ENCODE measurements at places on chromosomes 16 and 17.

- DNase-seq: no peak
These were observed 156.8 kb downstream of the XYLT1 start for GRCh38 chr16:17313793-17314547.

GRCh38 chr17:48006936-48007709 is 30.5 kb downstream of the COPZ2 start:
- no peak for DNase-seq

DNA sequence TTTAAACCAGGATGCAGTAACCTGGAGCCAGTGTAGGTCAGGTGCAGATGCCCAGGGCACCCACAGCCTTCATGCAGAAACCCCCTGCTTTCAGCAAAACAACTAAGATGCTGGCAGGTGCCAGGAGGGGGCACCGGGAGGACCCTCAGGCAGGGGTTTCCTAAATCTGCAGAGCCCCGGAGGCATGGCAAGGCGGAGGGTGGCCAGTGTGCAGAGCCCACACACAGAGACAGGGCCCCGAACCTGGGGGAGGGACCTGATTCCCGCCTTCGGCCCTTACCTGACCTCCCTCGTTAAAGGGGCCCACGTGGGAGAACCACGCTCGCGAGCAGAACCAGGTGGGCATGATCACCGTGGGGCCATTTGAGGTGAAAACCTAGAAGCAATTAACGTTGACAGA is 114.0 kb upstream of the METRNL start:
- no peak for DNase-seq

GRCh38 chr17:48792033-48792798 is 24.8 kb downstream of the TTLL6 start:
- DNase-seq: peak; percentile 15

- DNase-seq: no peak
These were observed 473.9 kb downstream of the TOX3 start for GRCh38 chr16:52073024-52073423.

DNA sequence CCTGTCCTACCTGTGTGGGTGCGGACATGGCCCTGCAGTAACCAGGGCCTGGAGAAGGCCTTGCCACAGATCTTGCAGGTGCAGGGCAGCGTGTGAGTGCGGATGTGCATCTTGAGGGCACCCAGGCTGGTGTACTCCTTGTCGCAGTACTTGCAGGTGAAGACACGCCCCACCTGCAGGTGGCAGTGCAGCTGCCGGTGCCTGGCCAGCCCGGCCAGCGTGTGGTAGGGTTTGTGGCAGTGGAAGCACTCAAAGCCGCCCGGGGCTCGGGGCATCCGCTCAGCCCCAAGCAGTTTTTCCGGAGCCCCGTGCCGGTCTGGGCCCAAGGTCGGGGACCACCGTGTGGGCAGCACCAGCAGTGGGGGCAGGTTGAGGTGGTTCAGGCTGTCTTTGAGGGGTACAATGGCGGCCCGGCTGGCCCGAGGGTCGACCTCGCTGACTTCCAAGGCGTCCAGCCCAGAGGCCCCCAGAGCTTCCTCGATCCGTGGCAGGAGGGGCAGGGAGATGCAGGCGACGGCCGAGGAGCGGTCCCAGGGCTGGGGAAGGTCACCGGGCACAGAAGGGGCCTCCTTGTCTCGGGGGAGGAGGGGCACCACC is 5.1 kb downstream of the SNAI3 start:
- no peak for DNase-seq
